ENCODE measurements at places on chromosomes 7 and 10. TPM values are rescaled to one million over a fixed set of nuclear protein-coding genes. Genes with fewer than 3 reads are reported as not detected.
A peak's percentile ranks its signal among the peaks of the same experiment; 100 is the strongest.

CHRM2 gene
- total RNA-seq = 0.15 TPM

GPR37 gene
- 20.4 TPM for total RNA-seq

HPS6 gene
- 20.6 TPM for total RNA-seq

IDI2 gene
- total RNA-seq = not detected

PLXNA4 gene
- 0.46 TPM for total RNA-seq

MYPN gene
- 0.05 TPM for total RNA-seq

STN1 gene
- total RNA-seq = 13.9 TPM

CCDC7 gene
- total RNA-seq = 1.9 TPM

GJD4 gene
- not detected for total RNA-seq

PIK3CG gene
- 0.11 TPM for total RNA-seq

DNA sequence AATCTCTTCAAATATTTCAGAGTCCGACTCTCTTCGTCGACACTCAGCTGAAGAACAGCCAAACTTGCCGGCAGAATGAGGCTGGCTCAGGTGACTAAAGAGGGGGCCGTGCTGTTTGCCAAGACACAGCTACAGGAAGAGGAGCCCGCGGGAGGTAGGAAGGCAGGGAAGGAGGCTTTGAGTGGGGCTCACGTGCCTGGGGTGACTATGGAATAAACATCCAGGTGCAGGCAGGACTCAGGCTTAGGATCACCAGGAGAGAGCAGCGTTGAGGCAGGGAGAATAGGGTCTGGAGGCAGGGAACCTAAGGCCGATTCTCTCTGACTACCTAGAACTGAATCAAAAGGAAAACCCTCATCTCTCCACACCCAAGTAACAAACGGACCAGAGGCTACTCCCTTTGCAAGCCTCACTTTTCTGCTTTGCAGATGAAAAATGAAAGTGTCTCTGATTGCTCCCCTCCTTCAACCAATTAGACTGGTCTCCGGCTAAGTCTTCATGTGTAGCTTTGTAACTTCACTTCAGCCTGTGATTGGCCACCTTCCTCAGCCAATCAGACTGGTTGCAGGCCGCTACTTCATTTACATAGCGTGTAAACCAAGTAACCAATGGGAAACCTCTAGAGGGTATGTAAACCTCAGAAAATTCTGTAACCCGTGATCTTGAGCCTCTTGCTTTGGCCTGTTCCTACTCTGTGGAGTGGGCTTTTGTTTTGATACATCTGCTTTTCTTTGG, 19.7 kb upstream of the BNIP3 start:
- peak; percentile 46 for DNase-seq

- DNase-seq = no peak
Observed at GRCh38 chr7:38318241-38318640, 44.8 kb upstream of the TARP start.

DNA sequence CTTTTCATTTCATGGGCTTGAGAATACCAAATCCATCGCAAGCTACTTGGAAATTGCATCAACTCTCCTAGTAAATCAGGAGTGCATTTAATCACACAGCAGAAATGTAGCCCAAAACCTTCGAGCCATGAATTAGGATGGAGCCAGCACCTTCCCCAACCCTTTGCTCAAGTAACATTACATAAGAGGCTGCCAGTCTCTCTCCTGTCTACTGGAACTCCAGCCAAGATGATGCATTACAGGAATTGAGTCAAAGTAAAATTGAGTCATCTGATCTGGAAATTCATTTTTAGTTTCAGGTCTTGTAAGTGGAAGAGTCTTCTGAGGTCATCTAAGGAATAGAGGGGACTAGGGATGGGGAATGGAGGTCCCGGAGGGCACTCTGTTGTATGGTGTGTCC, 69.7 kb upstream of the FHIP2A start:
- no peak for DNase-seq

GRCh38 chr7:11788568-11788967, 43.4 kb downstream of the THSD7A start:
- DNase-seq = no peak

DNA sequence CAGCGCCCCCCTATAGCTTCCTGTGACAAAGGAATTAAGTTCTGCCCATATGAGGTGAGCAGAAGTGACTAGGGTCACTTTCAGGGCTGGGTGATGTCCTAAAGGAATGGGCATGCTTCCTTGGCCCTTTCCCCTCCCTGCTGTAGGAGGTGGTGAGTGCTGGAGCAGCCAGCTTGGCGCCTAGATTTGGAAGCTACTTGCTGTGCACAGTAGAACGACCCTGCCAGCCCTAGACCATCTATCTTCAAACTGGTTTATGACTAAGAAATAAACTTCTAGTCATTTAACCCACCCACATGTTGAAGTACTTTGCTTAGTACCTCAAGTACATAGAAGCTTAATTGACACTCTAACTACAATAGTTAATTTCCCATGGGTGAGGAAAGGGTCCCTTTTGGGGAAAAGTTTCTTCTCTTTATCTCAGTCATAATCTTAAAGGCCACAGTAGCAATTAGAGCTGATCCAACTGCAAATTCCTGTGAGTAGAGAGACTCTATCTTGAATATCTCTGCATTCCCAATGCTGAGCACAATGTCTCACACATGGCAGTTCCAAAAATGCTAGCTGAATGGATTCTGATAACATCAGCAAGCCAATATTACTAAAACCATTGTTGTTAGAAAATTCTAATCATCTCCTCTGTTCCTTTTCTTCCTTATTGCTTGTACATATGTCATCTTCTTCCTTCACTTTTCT, 227.2 kb downstream of the RELN start:
- no peak for DNase-seq

DNA sequence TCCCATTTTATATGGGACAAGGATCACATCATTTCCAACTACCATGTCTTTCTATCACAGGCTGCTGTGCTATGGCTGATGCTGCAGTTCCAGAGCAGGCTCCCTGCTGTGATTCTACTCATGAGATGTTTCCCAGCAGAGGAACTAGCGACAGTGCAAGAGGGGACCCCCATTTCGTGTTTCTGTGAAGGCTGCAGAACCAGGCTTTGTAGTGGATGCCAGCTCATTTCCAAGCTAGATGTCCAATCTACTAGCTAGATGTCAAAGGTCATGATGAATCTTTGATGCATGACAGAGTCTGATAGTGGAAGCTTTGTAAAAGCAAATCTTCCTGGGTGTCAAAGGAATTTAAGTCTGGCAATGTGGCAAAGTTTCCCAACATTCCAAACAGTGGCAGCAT, 21.2 kb upstream of the MYO3A start:
- peak; percentile 17 for DNase-seq

- no peak for DNase-seq
Observed at GRCh38 chr10:121481180-121481579, 117.1 kb downstream of the FGFR2 start.

GRCh38 chr7:148929176-148929575, 45.1 kb upstream of the EZH2 start:
- no peak for DNase-seq

DNA sequence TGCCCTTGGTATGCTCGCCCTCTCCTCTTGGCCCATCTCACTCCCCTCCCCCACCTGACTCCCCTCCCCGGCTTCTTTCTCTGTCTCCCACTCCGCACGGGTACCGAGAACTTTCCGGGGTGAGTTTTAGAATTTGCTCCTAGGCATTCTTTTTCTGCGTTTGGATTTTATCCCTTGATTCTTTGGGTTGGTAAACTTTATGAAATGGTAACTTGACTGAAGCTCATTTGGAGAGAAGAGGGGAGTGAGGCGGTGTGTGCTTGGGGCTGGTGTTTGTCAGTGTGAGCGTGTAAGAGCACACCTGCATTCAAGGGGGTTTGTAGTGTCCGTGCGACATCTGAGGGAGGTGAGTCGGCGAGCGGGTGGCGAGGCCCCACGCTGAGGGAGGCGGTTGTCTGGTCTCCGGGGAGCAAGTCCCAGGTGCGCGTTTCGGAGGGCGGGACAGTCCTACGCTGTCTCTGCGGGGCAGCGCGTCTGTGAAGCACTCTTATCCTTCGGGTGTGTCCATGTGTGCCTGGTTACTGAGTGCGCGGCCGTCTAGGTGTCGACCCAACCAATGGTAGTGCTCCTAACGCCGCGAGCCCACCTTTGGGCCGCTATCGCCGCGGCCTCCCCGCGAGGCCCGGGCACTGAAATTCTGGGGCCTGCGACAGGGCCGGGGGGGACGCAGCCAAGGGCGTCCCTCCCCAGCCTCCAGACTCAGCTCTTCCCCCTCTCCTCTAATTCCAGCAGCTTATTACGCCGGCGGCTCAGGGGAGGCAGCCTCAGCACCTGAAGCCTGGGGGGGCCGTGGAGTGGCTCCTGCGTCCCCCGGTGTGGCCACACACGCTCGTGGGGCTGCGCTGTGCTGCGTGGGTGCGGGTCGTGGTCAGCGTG, 2.6 kb upstream of the ZNF503 start:
- DNase-seq = peak; percentile 51

DNA sequence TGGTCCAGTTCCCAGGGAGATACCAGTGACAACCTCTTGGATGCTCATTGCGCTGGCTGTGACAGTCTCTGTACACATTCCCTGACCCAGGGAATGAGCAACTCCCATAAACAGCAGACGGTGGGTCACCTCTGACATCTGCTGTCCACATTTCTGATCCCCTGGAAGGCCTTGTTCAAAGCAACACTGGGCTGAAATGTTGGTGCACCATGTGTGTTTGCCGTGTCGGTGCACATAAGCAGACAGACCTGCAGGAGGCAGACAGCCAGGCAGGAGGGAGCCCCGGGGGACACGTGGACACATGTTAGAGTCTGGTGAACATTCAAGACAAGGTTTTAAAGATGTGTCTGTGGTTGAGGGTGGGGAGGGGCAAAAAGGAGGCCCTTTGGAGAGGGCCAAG, 254.9 kb downstream of the PLXNA4 start:
- no peak for DNase-seq

- DNase-seq = no peak
Observed at GRCh38 chr10:72639441-72639873, 13.6 kb upstream of the MICU1 start.

- DNase-seq = no peak
Observed at GRCh38 chr7:51645255-51645654, 328.6 kb upstream of the COBL start.

- no peak for DNase-seq
Observed at GRCh38 chr7:132548489-132549078, 27.7 kb downstream of the PLXNA4 start.

DNA sequence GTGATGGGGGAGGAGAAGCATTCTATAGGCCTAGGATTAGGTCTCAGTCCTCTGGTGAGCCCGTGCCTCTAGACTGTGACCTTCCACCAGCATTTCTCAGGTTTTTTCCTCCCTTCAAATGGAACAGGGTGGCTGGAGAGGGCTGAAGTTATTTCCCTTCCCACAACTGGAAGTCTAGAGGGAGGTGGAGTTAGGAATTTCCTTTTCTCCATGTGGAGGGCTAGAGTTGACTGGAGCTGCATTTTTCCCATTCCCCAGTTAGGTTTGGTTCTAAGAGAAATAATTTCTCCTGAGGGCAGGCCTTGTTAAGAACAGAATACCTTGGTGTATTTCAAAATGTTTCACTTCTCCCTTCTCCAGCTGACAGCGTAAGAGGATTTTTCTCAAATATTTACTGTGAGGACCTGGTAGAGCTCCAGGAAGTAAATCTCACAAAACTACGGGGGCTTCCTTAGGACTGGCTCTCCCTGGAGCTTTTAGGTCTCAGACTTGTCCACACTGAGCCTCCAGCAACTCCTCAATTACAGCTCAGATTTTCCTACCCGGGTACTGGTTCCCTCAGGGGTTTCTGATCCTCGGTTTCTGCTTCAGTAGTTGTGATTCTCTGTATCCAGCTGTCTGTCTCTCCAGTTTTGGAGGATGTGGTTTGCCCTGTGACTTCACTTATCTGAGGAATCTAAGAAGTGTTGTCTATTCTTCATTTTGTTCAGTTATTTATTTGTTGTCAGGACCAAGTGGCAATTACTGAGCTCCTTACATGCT, 6.0 kb upstream of the REEP3 start:
- DNase-seq = no peak

Data from WTC11 (cell line).